Activated CD4-positive, alpha-beta T cell treated with anti-CD3 and anti-CD28 coated beads, Interleukin-2, amount 10 ng/mL, durations not matched to agents 24 days and 14 days (primary cell): ENCODE measurements at places on chromosomes 2 and 18. TPM values are rescaled to one million over a fixed set of nuclear protein-coding genes. Genes with fewer than 3 reads are reported as not detected.

TRAF3IP1 gene
- total RNA-seq = 11.0 and 12.7 TPM in 2 replicates

ADD2 gene
- 6.1 and 8.2 TPM in 2 replicates for total RNA-seq

FSHR gene
- total RNA-seq = not detected in 2 replicates

CAPN14 gene
- total RNA-seq = 0.07 and 0.12 TPM in 2 replicates

FOXD4L1 gene
- 0.17 and 0.30 TPM in 2 replicates for total RNA-seq

DYNAP gene
- total RNA-seq = not detected in 2 replicates

POTEC gene
- total RNA-seq = not detected in 2 replicates

CTLA4 gene
- 104 TPM in 2 replicates for total RNA-seq

FHL2 gene
- total RNA-seq = 2.4 and 3.8 TPM in 2 replicates

DHRS9 gene
- 4.5 and 5.2 TPM in 2 replicates for total RNA-seq

C2orf78 gene
- total RNA-seq = 0.07 TPM in 1 of 2 replicates, not detected in the other

POTEJ gene
- not detected in 2 replicates for total RNA-seq

MYCN gene
- total RNA-seq = 0.12 TPM in 1 of 2 replicates, not detected in the other

HOXD8 gene
- not detected in 2 replicates for total RNA-seq

STON1 gene
- total RNA-seq = 0.93 and 1.3 TPM in 2 replicates

CCDC148 gene
- not detected in 2 replicates for total RNA-seq

AOX1 gene
- 0.26 TPM in 1 of 2 replicates, not detected in the other for total RNA-seq

VWC2L gene
- not detected in 2 replicates for total RNA-seq

EDAR gene
- total RNA-seq = 0.56 and 0.62 TPM in 2 replicates

RAD51AP2 gene
- not detected in 2 replicates for total RNA-seq

LBX2 gene
- total RNA-seq = 0.36 and 0.40 TPM in 2 replicates

HEATR5B gene
- total RNA-seq = 14.7 and 14.8 TPM in 2 replicates

AQP4 gene
- not detected in 2 replicates for total RNA-seq

ZNF892 gene
- total RNA-seq = 4.7 and 5.5 TPM in 2 replicates

PDE11A gene
- total RNA-seq = not detected in 2 replicates

YES1 gene
- 16.3 and 18.7 TPM in 2 replicates for total RNA-seq

ADAM23 gene
- total RNA-seq = 0.05 and 0.38 TPM in 2 replicates
